Germinal center (tissue), 1 donor: ENCODE measurements at places on chromosomes 7 and 10.

DNA sequence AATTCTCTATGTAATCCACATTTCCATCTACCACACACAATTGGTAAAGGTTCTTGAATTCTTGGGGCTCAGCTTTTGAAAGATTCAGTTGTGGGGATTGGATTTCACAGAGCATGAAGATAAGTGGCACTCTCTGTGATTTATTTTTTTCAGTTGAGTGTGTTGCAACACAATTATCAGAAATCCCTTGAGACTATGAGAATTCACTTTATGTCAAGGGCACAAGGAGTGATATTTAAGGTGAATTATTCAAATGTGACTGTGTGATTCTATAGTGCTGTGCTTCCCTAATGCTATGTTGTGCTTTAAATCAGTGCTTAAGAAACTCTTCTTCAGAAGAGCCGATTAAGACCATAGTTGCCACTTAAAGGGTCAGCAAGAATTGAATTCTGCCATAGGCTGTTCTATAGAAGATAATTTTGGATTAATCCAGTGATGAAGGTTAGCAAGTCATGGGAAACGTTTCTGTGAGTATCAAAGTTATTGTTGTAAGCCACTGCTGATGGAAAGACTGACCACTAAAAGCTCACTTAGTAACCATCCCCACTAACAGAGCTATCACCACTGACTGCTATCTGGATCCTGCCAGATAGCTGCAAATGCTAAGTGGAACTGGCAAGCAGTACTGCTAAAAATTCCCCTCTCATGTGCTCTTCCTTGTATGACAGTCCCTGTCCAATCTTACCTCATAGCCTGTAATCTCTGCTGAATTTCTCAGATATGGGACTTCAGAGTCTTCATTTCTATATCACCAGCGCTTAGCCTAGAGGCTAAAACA lies 134.0 kb upstream of the SEMA3D start:
- no peak for DNase-seq

GRCh38 chr7:24881623-24882022 lies 98.4 kb downstream of the OSBPL3 start:
- DNase-seq = no peak

DNA sequence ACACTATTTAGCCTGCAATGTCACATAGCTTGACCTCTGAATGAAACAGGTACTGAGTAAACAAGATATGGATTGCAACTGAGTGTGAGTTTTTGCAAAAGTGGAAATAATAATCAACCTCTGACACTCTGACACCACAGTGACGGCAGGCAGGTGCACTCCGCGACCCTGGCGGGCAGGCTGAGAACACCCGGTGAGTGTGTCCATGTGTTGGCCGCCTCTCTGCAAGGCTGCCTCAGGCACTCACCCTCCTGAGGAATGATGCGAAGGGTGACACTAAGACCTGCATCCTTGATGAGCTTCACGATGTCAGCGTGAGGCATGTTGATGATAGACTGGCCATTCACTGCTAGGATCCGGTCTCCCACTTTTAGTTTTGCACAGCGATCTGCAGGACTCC lies 336.2 kb downstream of the PHTF2 start:
- DNase-seq = no peak

DNA sequence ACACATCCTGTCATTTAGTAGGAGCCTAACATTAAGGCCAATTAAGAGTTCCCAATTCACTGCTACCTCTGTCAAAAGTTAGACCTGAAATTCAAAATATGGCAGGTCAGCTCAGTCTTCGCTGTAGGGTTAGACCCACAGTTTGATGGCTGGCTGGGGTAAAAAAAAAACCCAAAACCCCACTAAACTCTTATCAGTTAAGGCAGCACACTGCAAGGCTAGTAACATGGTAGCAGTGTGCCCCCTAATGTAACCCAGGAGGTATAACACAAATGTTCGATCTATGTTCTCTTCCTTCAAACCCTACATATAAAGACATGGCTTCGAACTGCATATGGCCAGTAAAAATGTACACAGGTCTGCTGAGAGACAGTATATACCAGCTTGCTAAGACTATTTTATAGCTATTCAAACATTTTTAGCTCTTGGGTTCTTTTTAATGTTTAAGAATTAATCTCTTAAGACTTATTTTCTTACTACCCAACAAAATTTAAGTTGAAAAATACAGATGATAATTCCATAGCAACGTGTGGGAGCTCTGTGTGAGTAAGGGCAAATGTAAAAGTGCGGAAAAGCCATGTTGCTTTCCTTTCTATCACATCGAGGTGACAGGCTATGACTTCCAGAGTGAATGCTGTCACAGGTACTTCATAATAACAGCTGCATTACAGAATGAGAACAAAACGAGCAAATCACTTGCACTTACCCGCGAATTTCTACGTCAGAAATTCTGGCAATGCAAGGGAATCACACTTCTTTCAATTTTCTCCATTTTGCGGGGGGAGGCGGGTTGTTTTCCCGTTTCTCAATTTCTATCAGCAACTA lies 168.4 kb upstream of the IMMP2L start:
- DNase-seq = no peak

- no peak for DNase-seq
Observed at GRCh38 chr10:114453576-114453975, 49.3 kb upstream of the AFAP1L2 start.

DNA sequence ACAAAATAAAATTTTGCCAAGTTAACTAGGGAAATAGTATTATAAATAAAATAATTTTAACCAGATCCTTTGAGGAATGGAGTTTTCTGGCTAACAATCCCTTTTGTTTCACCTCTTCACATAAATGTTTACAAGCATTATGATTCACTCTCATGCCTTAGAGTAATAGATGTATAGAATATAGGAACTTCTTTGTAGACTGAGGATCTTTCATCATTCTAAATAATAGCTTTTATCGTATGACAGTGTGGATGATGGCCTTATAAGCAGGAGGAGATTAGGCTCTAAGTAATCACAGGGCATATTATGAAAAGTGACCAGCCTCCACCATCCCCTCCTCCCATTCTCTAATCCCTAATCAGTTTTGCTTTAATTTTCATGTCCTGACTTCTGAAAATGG lies 13.5 kb downstream of the ING3 start:
- no peak for DNase-seq

DNA sequence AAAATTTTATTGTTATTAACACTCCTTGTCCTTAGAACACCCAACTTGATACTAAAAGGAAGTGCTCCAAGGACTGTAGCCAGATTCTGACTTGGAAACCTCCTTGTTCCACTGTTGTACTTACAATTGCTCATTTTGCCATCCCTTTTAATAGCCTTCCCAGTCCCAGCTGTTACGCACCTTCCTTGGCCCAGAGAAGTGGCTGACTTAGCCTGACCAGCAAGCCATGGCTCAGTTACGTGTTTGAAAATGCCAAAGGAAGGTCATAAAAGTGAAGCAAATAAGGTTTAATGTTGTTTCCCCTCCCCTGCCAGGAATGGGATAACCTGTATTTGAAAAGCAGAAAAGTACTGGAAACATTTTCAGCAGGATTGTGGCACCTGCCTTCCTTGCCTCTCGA lies 3.7 kb upstream of the ANKRD1 start:
- no peak for DNase-seq
